ENCODE measurements at places on chromosomes 16 and 17.
A peak's percentile ranks its signal among the peaks of the same experiment; 100 is the strongest.

GRCh38 chr16:51549836-51550235 is 398.8 kb upstream of the SALL1 start:
- no peak overlapping the region for H3K4me3 ChIP-seq
- H3K36me3 ChIP-seq: no peaks in the 10 kb centered on the region
- H3K27me3 ChIP-seq: no peaks in the 10 kb centered on the region
- no peak overlapping the region for H3K27ac ChIP-seq
- DNase-seq: no peak
- no peaks in the 10 kb centered on the region for H3K4me1 ChIP-seq

- no peak overlapping the region for H3K27ac ChIP-seq
- H3K27me3 ChIP-seq: peaks cover 9% of the 10 kb centered on the region
- no peak overlapping the region for H3K4me3 ChIP-seq
- H3K36me3 ChIP-seq: no peaks in the 10 kb centered on the region
- no peaks in the 10 kb centered on the region for H3K4me1 ChIP-seq
Observed at GRCh38 chr17:33390479-33391176, 97.5 kb upstream of the ASIC2 start.

- no peaks in the 10 kb centered on the region for H3K4me1 ChIP-seq
- DNase-seq: no peak
- H3K27ac ChIP-seq: no peak overlapping the region
- H3K4me3 ChIP-seq: no peak overlapping the region
- H3K27me3 ChIP-seq: no peaks in the 10 kb centered on the region
- H3K36me3 ChIP-seq: no peaks in the 10 kb centered on the region
Observed at GRCh38 chr16:1103636-1103980, 7.6 kb upstream of the C1QTNF8 start.

DNA sequence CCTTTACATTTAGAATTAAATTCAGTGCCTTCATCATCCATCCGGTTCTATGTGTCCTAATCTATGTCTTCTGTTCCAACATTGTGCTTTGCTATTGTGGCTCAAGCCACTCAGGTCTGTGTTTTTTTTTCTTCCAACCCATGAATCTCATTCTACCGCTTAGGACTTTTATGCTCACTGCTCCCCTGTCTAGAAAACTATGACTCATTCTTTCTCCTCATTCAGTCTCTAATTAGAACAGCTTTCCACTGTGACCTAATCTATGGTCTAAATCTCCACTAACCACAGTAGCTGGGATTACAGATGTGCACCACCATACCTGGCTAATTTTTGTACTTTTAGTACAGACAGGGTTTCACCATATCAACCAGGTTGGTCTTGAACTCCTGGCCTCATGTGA is 418.7 kb downstream of the KCNJ2 start:
- peaks cover 4% of the 10 kb centered on the region for H3K27me3 ChIP-seq
- H3K4me1 ChIP-seq: no peaks in the 10 kb centered on the region
- no peak overlapping the region for H3K27ac ChIP-seq
- H3K36me3 ChIP-seq: no peaks in the 10 kb centered on the region
- no peak overlapping the region for H3K4me3 ChIP-seq

GRCh38 chr17:65332779-65333178 is 195.6 kb downstream of the RGS9 start:
- H3K4me3 ChIP-seq: no peak overlapping the region
- no peaks in the 10 kb centered on the region for H3K4me1 ChIP-seq
- H3K27ac ChIP-seq: no peak overlapping the region
- no peaks in the 10 kb centered on the region for H3K36me3 ChIP-seq
- no peak for DNase-seq

GRCh38 chr16:80994451-80994850 is 12.2 kb downstream of the CMC2 start:
- no peak overlapping the region for H3K27ac ChIP-seq
- peaks cover 27% of the 10 kb centered on the region for H3K4me1 ChIP-seq
- H3K36me3 ChIP-seq: peaks cover 42% of the 10 kb centered on the region
- no peaks in the 10 kb centered on the region for H3K27me3 ChIP-seq

- no peaks in the 10 kb centered on the region for H3K27me3 ChIP-seq
- H3K4me3 ChIP-seq: peak overlapping the region; percentile 86
- peak overlapping the region; percentile 97 for H3K27ac ChIP-seq
- no peak for DNase-seq
- no peaks in the 10 kb centered on the region for H3K36me3 ChIP-seq
Observed at GRCh38 chr16:28495795-28496749, 1.6 kb downstream of the APOBR start.

Measured in naive thymus-derived CD8-positive, alpha-beta T cell (primary cell).